ENCODE measurements at places on chromosomes 5 and 9. TPM values are rescaled to one million over a fixed set of nuclear protein-coding genes. Genes with fewer than 3 reads are reported as not detected.

SMIM27 gene
- 7.8 TPM for total RNA-seq

DRD1 gene
- total RNA-seq: not detected

DNA sequence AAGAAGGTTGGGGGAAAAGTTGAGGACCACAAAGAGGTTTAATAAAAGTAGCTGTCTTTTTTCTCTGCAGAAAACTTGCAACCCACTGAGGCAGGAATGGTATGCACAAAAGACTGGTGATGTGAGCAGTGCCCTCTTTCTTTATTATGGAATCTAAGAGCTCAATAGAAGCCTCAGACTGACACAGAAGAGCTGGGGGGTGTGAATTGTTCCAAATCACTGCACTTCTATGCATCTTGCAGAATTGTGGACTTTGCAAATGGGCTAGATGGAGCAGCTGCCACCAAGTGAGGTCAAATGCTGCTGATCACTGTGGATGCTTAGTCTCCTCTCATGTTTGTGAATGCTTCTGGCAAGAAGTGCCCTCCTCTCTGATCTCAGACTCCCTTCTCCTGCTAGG, 227.1 kb downstream of the ZSWIM6 start:
- no peak for DNase-seq
- H3K36me3 ChIP-seq: peaks cover 8% of the 10 kb centered on the region
- H3K4me3 ChIP-seq: no peak overlapping the region
- H3K27me3 ChIP-seq: no peaks in the 10 kb centered on the region
- no peak overlapping the region for H3K27ac ChIP-seq

- no peaks in the 10 kb centered on the region for H3K36me3 ChIP-seq
- no peaks in the 10 kb centered on the region for H3K27me3 ChIP-seq
- no peak overlapping the region for H3K4me3 ChIP-seq
- peaks cover 5% of the 10 kb centered on the region for H3K4me1 ChIP-seq
These were observed 533.4 kb downstream of the PSAT1 start for GRCh38 chr9:78830301-78830700.

DNA sequence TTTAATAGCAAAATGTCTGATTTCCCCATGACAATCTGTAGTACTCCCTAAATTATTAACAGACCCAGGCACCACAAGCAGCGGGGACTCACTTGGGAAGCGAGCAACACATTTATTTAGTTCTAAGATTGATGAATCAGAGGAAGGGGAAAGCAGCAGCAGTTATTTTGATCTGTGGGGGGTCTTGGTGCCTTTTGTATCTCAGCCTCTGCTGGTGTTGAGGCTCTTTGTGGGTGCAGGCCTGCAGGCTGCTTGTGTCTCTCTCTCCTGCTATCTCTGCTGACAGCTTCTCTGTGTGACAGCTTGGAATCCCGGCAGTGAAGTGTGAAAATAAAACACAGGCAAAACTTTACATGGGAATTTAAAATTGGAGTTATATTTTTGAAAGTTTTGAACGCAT, 878.2 kb upstream of the DMAC1 start:
- no peak for DNase-seq
- peaks cover 54% of the 10 kb centered on the region for H3K4me1 ChIP-seq
- H3K36me3 ChIP-seq: no peaks in the 10 kb centered on the region
- H3K27ac ChIP-seq: no peak overlapping the region

- no peaks in the 10 kb centered on the region for H3K36me3 ChIP-seq
- DNase-seq: no peak
- H3K27ac ChIP-seq: no peak overlapping the region
- H3K4me3 ChIP-seq: no peak overlapping the region
- H3K4me1 ChIP-seq: peaks cover 7% of the 10 kb centered on the region
- H3K27me3 ChIP-seq: peaks cover 2% of the 10 kb centered on the region
These were observed 64.9 kb downstream of the DTWD2 start for GRCh38 chr5:118923295-118924005.

- DNase-seq: no peak
- H3K27ac ChIP-seq: no peak overlapping the region
- no peaks in the 10 kb centered on the region for H3K27me3 ChIP-seq
- no peaks in the 10 kb centered on the region for H3K36me3 ChIP-seq
These were observed 67.1 kb downstream of the LNPEP start for GRCh38 chr5:97002983-97003382.

DNA sequence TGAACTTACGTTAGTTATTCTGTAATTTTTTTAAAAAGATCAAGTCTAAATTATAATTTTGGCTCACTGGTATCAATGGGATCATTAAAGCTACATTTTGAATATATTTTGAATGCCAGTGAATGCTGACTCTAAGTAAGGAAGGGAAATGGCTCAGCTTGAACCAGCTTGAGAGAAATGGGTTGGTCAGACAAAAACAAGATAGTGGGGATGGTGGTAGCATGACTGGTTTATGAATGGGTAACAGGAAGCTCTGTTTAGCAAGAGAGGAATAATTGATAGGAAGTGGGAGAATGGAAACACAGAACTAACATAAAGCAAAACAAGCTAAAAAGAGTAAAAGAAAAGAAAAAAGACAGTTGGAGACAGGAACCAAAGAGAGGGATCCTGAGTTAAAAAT, 220.2 kb downstream of the ADAMTS6 start:
- no peaks in the 10 kb centered on the region for H3K4me1 ChIP-seq
- no peak for DNase-seq
- H3K4me3 ChIP-seq: no peak overlapping the region
- no peaks in the 10 kb centered on the region for H3K36me3 ChIP-seq

DNA sequence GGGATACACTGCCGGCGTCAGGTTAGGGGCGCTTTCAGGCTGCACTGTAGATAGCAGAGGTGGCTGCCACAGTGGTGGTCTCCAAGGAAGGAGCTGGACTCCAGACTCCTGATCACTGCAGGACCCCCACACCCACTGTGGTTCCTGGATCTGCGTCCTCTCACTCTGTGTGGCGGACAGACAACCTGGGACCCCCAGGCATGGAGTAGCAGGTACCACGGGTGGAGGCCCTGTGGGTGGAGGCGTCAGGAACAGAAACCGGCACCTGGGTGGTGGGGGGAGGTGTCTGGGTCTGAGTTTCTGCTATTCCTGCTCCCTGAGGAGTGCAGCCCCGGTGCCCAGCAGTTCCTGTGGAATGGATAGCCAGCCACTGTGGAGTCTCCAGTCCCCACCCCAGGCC, 75.1 kb upstream of the PCAT7 start:
- no peaks in the 10 kb centered on the region for H3K27me3 ChIP-seq
- no peak overlapping the region for H3K4me3 ChIP-seq
- no peaks in the 10 kb centered on the region for H3K4me1 ChIP-seq
- no peak for DNase-seq
- H3K36me3 ChIP-seq: peaks cover 7% of the 10 kb centered on the region
